ENCODE measurements at places on chromosomes 13 and 19.
A peak's percentile ranks its signal among the peaks of the same experiment; 100 is the strongest.

- peak; percentile 53 for DNase-seq
Measured at GRCh38 chr13:48571126-48571913, 38.4 kb upstream of the RCBTB2 start.

DNA sequence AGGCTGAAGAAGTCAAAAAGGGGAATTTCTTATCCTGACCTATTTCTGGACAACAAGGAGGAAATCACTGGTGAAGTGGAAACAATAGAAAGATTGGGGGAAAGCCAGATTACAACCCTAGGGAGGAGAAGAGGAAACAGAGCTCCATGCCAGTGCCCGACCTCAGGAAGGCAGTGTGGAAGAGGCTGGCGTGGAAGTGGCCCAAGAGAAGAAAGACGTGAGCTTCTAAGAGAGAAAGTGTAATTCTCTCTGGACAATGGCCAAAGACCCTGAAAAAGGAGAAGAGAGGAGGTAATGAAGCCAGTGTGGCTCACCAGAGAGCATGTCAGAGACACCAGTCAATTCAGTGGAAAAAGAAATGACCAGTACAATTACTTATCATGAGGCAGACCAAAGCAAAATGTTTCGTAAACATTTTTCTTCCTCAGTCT is 52.6 kb upstream of the URAD start:
- peak; percentile 59 for DNase-seq

GRCh38 chr13:77979721-77980385 is 61.2 kb upstream of the EDNRB start:
- no peak for DNase-seq

DNA sequence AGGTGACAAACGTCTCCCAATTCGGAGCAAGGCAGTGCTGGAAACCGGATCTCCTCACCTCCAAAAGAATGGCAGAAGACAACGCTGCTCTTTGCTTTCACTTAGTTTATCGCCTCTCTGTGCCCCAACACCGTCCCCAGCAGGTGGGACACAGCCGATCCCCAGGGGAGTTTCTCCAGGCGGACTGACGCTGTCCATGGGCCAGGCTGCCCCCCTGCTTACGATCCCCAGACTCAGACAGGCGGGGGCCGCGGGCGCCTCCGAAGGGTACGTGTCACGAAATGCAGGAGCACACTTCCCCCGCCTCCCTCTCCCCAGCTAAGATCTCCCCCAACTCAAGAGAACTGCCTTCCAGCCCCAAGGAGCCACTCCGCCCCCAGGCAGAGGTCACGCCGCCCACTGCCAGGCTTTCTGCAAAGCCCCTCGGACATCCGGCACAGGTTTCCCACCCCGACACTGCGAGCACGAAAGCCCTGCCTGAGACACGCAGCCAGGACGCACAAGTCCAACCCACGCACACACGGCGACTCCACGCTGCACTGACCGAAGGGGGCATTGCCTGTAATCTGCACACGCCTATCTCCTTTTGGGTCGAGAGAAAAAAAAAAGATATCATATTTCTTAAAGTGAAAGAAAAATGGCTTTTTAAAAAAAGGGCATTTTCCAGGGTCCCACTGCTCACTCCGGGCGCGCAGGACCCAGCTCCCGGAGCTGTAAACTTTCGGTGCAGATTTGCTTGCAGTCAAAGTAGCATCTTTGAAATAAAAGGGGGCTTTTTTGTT is 2.0 kb downstream of the SPRY2 start:
- DNase-seq = peak; percentile 79

DNA sequence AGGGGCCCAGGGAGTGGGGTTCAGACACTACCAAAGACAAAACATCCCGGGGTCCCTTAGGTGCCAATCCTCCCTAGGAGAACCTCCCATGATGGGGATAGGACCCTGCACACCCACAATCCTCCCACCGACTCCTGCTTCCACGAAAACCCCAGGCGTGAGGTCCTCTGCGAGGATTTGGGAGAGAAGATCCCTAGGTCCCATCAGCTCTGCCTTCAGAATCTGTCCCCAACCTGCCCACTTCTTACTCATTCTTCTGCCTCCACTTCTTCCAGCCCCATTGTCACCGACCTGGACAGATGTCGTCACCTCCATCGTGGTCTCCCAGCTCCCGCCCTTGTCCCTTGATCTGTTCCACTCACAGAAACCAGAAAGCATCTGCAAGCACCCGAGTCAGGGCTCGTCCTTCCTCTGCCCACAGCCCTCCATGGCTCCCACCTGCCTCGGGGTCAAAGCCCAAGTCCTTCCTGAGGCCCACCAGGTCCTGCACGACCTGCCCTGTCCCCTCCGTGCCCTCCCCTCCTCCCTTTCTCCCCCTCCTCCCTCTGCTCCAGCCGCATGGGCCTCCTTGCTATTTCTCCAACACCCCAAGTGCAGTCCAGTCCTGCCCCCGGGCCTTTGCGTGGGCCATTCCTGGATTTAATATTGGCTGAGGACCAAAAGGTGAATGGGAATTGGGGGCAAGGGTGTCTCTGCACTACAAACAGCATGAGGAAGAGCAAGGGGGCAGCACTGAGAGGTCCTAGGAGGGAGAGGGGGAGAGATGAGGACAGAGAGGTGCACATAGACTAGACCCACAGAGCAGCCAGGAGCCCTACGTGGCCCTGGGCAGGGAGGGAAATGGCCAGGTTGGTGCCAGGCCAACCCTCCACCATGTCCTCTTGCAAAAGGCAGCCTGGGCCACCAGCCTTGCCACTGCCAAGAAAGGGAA is 51.3 kb downstream of the PTPRS start:
- DNase-seq = peak; percentile 16

DNA sequence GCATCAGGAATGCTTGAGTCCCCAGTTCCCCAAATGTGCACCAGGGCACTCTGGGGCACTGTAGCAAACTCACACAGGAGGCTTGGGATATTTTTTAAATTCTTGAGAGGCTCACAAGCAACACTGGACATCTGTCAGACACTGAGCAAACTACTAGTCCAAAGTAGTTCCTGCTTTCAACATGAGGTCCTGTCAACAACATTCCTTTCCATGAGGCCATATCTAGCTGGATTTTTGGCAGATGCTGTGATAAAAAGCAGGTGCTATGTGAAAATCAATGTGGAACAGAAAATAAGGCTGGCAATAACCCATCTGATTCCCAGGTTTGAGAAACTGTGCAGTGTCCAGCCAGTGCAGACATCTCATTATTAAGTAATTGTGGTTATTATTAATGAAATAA is 50.5 kb downstream of the STARD13 start:
- no peak for DNase-seq

DNA sequence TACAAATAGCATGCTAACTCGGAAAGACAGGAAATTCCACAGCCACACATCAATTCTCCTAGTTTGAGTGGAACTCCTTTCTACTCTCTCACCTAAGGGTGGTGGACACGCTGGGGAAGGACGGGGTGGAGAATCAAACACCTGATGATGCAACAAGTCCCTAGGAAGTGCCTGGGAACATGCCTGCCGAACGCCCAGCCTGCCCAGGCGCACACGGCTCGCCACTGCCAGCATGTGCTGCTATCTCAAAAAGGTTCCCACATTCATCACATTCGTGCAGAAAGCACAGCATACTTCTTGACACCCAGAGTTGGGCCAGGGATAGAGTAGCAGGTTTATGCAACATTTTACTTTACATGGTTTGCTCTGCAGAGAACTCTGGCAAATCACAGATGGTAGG is 164.6 kb downstream of the ABCC4 start:
- no peak for DNase-seq

GRCh38 chr13:50131920-50132903 is 117.0 kb downstream of the KCNRG start:
- no peak for DNase-seq

DNA sequence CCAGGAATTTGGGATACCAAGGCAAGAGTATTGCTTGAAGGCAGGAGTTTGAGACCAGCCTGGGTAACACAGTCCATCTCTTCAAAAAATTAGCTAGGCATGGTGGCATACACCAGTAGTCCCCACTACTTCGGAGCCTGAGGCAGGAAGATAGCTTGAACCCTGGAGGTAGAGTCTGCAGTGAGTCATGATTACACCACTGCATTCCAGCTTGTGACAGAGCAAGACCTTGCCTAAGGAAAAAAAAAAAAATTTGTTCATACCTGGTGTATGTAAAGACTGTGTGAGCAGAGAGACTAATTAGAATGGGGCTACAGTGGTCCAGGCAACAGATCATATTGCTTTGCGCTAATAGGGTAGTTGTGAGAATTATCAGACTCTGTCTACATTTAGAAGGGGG is 778.3 kb upstream of the PCDH20 start:
- DNase-seq = no peak

DNA sequence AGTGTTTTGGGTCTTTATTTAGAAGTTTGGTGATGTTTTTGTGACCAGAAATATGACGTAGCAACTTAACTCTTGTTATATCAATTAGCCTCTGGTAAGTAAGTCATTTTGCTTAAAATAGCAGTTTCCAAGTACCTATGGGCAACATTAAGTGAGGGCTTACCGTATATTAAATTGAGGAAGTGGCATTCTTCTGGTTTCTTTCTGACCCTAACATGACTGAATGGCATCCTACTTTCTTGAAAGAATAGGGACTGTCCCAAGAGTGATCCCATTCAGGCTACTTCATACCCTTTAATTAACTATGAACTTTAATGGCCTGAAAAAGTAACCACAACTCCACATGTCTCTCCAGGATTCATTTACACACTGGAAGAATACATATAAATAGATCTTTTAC is 106.6 kb downstream of the MZT1 start:
- DNase-seq = peak; percentile 8

GRCh38 chr19:55550321-55550650 is 4.9 kb upstream of the SBK3 start:
- DNase-seq = no peak

GRCh38 chr13:40445557-40445990 is 220.9 kb downstream of the FOXO1 start:
- peak; percentile 85 for DNase-seq

GRCh38 chr13:37640499-37640898 is 41.9 kb upstream of the POSTN start:
- peak; percentile 34 for DNase-seq

DNA sequence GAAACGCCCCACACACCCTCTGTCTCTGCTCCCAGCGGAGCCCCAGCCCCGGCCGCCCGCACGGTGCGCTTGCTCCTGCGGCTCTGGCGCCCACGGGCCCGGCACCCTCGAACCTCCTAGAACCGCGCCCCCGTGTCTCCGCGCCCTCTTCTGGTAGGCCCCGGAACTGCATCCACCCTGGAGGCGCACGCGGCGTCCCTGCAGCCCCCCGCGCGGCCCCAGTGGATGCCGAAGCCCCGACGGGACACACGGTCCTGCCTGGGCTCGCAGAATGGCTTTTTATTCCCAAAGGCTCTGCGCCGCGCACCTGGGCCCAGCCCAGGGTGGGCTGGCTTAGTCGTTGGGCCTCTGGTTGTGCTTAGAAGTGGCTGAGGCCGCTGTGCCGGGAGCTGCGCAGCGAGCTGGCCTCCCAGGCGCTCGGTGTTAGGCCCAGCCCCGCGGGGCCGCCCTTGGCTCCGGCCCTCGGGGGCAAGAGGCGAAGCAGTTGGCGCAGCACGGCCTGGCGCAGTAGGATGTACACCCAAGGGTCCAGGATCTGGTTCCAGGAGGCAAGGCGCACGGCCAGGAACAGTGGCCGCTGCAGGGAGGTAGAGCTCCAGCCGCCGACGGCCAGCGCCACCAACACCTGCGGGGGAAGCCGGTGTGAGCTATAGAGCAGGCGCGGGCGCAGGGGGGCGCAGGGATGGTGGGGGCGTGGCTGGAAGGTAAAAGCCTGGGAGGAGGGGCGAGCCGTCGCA is 2.8 kb downstream of the PTGER1 start:
- peak; percentile 92 for DNase-seq

DNA sequence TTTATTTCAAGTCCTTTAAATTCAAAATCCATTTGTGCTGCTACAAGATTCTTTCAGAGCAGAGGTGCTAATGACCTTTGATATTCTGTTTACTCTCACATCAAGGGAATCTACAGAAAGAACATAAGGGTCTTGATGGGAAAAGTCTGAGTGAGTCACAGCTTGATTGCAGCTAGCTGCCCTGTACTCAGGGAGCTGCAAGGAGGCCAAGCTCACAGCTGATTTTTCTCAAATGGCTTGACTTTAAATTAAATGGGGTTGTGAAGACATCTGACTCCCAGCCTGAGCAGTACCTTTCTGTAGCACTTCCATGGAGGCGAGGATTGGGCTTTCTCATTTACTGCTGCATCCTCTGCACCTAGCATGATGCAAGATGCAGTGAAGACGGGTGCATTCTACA is 62.5 kb downstream of the RAP2A start:
- DNase-seq = no peak

GRCh38 chr13:41905600-41906254 is 55.2 kb downstream of the VWA8 start:
- peak; percentile 34 for DNase-seq

DNA sequence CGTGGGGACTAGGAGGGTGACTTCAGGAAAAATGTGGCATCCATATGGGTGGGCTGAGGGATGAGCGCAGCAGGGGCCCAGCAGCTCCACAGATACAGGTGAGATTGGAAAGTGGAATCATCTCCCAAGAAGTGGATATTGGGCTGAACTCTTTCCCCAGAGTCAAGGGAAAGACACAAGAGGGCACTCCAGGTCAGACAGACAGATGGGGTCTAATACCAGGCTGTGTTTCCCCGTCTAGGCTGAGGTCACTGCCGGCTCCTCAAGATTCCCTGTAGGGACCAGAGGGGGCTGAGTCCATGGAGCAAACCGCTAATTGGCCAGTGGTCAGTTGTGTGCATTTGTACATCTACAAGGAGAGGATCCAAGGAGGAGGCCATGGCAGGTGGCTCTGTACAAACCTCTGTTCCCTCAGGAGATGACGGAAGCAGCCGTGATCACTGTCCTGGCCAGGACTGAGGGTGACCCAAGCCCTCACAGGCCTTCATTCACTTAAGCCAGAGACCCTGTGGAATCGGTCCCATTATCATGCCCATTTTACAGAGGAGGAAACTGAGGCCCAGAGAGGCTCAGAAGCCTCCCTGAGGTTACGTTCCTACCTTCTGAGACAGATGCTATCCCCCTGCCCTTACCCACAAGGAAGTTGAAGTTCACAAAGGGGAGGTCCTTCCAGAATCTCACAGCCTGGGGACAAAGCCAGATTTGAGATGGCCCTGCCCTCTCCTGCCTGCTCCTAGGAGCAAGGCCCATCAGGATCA is 14.9 kb upstream of the IGLON5 start:
- peak; percentile 33 for DNase-seq

DNA sequence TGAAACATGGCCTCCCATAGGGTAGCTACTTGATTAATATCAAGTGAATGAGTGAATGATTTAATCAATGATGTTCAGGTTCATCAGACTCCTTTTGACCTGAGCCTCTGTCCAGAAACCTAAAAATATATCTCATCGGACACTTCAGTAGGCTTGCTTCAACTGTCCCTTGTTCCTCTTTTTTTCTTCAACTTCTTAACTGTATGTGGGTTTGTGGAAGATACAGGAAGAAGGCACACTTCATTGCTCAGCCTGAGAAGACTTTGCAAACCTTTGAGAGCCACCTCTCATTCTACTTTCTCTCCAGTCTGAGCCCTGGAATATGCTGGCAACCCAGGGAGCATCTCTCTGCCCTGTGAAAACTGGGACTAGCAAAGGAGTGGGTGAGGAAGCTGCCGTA is 557.0 kb downstream of the FGF9 start:
- DNase-seq = peak; percentile 11

- no peak for DNase-seq
Measured at GRCh38 chr13:104491916-104492315, 1425.7 kb upstream of the SLC10A2 start.
